ENCODE measurements at places on chromosomes 4 and X. TPM values are rescaled to one million over a fixed set of nuclear protein-coding genes. Genes with fewer than 3 reads are reported as not detected.

Gene TLR2
- 2.0 TPM for total RNA-seq

DNA sequence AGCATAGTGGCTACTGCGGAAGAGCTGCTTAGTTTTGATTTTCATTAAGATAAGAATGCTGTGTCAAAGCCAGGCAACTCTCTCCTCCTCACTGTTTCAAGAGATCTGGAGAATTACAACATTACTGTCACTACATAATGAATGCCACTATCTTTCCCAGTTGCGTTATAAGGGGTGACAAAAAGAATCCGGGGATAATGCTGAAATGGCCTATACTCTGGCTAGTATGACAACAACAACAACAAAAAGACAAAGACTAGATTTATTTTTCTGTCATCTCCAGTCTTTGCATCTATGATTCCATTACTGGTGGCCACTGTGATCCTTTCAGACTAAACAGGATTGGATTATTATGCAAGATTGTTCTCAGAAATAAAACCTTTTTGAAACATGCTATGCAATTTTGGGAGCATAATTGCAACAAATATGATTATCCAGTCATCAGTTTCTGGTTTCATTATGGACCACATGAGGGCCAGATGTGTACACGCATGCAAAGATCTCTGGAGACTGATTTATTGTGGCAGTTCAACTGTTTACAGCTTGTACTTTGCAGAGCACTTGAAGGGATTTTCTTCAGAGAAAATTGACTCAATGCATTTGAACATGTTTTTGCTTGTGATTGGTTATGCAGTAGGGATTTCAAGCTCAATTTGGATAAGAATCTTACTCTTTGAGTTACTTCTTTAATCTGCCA, 31.1 kb upstream of the SPANXB1 start:
- no peak for DNase-seq

- DNase-seq: no peak
Observed at GRCh38 chr4:1403177-1403583, 3.1 kb downstream of the NKX1-1 start.

DNA sequence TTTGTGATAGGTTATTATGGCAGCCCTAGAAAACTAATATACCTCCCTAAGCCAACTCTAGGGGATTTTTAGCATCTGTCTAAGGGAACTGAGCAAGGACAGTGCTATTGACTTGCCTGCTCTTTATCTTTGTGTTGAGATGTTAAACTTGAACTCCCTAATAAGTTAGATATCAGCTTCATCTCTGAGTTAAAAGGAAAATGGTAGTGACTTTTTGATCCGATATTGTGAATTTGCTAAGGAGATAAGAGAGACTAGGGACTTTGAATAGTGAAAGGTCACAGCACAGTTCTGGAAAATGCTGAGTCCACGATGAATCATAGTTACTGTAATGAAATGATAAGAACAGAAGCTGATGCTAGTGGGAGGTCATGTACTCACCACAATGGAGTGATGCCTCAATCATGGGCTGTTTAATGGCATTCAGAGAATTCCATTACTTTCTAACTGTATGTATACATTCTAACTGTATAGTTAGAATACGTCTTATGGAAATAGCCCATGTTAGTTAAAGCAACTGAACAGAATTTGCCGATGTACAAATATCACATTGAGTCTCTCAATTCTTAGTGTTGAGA, 147.2 kb downstream of the GLRA3 start:
- DNase-seq: no peak

Gene CT83
- total RNA-seq: not detected

All from mucosa of descending colon (tissue), 3 donors.